ENCODE measurements at places on chromosomes 12 and 14.

DNA sequence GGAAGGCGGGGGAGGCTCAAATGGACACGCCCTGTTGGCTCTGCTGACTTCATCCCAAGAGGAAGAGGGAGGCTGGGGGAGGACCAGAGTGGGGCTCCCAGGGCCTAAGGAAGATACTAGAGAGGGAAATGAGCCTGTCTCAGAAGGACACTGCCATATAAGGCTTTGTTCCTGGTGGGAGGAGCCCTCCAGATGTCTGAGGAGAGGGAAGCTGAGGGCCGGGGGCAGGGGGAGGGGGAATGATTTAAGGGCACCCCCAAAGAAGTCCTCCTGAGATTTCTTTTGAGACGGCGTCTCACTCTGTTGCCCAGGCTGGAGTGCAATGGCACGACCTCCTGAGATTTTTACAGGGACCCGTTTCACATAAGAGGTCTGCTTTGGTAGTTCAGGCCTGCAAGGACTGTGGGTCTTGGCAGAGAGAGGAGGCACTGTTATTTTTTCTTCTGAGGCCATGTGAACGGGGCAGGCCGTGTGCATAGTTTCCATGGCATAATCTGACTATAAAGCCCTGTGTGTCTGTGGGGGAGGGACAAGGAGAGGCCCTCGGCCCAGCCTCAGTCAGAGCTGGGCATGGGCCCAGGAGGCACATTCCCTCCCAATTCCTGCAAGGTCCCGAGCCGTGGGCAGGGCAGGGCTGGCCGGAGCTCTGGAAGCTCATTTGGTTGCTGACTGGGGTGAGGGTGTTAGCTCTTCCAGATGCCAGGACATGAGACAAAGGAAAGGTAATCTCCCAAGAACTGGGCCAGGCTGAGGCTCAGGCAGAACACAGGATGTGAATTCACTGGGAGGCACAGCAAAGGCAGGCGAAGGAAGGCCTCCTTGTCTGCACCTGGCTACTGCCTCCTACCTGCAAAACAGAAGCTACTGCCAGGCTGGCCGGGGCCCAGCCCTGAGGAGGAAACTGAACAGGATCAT, 22.2 kb upstream of the PLEKHG3 start:
- no peak for DNase-seq

DNA sequence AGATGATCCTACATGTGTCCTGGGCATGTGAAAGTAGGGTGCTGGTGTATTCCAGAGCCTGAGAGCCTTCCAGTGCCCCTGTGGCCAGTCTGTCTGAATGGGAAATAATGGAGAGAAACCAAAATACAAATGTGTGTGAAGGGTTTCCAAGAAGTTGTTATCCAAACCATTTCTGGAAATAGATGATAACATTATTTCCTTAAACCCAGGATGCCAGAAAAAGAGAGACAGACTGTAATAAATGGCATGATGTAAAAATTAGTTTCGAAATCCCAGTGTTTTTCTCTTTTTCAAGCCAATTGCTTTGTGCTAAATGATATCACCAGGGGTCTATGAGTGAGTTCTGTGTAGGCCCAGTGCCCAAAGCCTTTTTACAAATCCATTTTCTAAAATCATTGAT, 175.3 kb downstream of the PHLDA1 start:
- DNase-seq: no peak

DNA sequence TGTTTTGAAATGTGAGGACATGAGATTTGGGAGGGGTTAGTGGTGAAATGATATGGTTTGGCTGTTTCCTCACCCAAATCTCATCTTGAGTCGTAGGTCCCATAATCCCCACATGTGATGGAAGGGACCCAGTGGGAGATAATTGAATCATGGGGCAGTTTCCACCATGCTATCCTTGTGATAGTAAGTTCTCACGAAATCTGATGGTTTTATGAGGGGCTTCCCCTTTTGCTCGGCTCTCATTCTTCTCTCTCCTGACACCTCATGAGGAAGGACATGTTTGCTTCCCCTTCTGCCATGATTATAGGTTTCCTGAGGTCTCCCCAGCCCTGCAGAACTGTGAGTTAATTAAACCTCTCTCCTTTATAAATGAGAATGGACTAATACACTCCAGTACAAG, 18.0 kb downstream of the GALNT6 start:
- no peak for DNase-seq

DNA sequence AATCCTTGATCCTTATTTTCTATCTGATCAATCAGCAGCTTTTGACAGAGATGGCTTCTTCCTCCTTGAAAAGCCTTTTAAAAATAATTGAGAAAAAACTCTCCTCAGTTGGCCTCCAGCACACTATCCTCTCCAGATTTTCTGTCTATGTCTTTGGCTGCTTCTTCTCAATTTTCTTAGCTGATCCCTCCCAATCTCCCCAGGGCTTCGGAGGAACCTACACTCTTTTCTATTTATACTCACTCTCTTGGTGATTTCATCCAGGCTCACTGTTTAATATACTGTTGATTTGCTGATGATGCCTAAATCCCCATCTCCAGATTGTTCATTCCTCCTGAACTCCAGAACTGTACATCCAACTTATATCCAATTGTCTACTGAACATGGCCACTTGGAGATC, 54.8 kb downstream of the RDH12 start:
- DNase-seq: no peak

GRCh38 chr12:76698316-76698715, 65.6 kb upstream of the ZDHHC17 start:
- DNase-seq: no peak

GRCh38 chr12:62301799-62302133, 41.6 kb downstream of the USP15 start:
- DNase-seq: no peak

DNA sequence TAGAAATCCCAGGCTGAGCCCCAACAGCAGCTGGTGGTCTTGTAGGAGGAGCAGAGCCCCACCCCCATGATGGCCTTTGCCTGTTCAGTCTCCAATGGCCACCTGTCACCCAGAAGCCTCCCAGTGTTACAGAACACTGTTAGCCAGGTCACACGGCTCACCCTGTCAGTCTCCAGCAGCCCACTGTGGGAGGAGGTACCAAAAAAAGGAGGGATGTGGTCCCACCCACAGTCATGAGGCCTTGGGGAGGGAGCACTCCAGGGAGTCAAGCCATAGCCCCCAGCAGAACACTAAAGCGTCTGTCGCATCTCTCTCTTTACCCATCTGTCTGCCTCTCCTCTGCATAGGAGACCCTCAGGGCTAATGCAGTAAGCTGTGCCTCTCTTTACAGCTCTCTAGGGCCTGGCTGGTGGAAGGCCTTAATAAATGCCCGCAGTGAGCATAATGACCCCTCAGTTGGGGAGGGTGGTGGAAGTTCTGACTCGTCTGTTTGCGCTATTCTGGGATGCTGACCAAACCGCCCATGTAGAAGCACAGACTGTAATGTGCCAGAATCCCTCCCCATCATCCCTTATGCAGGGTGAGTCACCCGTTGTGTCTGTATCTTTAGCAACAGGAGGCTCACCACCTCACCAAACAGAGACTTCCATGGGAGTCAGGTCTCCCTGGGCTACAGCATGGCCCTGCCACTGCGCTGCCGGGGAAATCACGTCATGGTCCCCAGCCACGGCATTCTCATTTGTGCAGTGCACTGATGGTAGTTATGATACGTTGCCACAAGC, 14.6 kb downstream of the C14orf132 start:
- DNase-seq: no peak

DNA sequence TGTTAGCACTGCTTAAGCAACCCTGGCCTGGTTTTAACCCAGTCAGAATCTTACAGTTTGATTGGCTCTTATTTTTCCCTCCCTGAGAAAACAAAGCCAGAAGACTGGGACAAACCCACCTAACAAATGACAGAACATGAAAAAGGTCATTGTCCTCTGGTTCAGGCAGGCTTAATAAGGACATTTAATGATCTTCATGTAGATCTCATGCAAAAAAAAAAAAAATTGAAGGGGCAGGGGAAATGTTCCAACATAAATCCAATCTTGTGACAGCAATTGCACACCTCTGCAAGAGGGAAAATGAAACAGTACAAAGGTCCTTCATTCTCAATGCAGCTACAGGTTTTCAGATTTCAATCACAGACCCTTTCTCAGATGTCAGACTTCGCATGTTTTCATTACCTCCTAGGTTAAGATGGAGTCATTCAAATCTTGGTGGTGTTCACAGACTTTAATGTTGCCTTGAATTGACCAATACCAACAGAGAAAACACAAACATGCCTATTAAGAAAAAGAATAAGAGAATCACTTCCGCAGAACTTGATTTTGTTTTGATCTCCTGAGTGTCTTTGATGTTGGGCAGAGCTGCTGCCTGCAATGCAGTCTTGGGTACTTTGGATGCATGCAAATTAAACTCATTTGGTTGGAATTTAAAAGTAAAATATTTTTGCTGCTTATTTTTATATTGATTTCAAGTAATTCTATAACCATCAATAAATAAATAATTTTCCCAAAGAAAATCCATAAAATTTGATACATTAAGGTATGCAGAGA, 359.0 kb downstream of the BTG1 start:
- no peak for DNase-seq

DNA sequence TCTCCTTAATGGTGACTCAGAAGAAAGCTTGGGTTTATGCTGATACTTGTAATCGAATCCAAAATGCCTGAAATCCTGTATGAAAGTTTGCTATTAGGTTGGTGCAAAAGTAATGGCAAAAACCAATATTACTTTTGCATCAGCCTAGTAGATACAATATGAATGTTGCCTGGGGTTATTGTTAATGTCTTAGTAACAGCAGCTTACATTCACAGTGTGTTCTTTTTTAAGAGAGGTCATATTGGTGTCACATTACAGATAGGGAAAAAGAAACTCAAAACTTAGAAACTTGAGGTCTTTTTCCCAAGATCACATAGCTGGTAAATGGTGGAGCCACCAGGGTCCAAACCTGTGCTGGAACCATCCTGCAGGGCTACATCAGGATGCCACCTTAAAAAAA, 25.2 kb downstream of the SRGAP1 start:
- no peak for DNase-seq

GRCh38 chr12:15556411-15557102, 232.6 kb downstream of the EPS8 start:
- DNase-seq: no peak

DNA sequence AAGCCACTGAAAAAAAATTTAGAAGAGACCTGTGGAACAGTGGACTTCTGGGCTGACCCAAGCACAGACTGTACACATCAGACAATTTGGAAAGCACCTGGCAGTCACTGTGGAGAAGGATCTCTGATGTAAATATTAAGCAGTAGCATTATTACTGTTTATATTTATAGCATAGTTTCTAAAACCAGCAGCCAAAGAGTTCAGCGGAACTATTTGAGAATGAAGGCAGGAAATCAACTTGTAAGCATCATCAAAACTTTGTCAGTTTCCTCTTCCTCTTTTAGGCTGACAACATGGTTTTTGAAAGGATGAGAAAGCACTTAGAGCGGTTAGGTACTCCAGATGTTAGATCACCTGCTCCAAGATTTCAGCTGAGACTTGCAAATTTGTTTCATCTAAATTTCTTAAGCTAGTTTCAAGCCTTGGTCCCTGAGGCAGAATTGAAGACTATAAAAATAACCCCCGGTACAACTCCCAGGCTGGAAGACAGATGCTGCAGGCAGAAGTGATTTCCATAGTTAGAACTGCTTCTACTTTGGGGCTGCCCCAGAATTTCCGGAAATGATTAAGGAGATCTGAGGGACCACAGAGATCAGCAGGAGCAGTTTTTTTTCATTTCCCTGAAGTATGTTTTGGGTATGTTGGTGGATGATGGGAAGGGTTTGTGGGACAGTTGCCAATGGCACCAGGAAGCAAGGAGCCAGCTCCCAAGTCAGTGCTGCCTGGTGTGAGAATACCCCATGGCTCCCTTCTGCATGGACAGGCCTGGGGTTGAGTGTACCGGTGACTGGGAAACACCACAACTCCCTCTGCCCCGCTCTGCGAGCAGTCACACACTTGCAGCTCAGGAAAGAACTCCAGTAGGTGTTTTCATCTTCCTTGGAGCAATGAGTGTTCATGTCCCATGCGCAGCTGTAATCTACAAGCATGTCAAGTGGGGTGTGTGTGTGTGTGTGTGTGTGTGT, 354.5 kb downstream of the NUAK1 start:
- no peak for DNase-seq

DNA sequence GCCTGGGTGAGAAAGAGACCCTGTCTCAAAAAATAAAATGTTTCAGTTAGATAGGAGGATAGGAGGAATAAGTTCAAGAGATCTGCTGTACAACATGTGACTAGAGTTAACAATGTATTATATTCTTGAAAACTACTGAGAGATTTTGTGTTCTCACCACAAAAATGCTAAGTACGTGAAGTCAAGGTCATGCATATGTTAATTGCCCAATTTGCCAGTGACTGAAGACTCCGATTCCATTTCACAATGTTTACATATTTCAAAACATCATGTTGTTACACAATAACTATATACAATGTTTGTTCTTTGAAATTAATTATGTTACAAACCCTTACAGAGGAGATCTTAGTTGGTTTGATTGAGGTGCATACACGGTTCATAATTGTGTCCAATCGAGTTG, 52.1 kb downstream of the SLC15A4 start:
- no peak for DNase-seq

DNA sequence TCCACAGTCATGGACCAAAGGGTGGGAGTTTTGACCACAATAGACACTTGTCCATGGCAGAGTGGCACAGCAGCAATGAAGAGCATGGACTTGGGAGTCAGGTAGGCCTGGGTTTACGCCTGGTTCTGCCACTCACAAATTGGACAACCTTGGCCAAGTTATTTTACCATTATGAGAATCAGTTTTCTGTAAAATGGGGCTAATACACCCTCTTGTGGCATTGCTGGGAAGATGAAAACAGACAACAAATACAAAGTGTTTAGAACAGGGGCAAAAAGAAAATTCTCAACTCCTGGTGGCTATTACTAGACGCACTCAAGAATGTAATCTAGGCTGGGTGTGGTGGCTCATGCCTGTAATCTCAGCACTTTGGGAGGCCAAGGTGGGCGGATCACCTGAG, 2.6 kb downstream of the C12orf43 start:
- DNase-seq: no peak

DNA sequence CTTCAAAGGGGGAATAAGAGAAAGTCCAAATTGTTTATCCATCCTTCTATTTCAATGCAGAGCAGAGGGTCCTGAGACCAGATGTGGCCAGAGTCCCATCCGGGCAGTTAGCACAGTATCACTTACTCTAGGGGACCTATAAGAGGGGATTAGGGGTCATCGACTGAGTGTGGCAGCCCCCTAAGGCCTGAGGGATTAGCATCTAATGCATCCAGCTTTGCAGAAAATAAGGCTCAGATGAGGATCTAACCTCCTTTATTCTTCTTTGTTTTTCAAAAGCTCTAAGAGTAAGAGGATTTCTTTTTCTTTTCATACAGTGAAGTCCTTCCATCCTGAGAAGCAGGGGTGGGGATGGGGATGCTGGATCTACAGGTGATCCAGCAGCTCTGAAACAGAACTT, 43.5 kb downstream of the NEUROD4 start:
- DNase-seq: no peak

DNA sequence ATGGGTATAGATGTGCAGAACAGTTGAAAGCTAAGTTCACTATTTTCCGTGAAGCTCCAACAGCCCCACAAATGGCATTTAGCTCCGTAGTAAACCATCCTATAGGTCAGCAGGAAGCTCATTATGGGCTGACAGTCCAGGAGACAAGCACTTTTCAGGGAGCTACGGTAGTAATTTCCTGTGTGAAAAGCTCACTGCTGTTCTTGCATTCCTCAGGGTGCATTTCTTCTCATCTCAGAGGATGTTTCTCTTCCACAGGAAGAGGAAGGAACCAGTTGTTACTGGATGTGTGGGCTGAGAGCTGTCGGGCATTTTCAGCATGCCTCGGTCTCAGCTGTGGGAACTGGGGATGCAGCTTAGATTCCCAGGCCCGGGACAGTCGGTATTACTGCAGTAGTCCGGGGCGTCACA, 72.8 kb downstream of the GALNT4 start:
- no peak for DNase-seq
